PC-9 (cell line): ENCODE measurements at places on chromosomes 16 and 17.

GRCh38 chr17:77527409-77527808 is 386.6 kb downstream of the SEC14L1 start:
- H3K4me3 ChIP-seq: no peak overlapping the region
- no peak for DNase-seq
- no peaks in the 10 kb centered on the region for H3K27me3 ChIP-seq
- H3K4me1 ChIP-seq: no peaks in the 10 kb centered on the region
- no peak overlapping the region for H3K27ac ChIP-seq
- H3K36me3 ChIP-seq: no peaks in the 10 kb centered on the region

GRCh38 chr17:44556832-44557606 is at the start of gene FZD2:
Gene FZD2, plus strand, starts transcription at chr17:44557484. Its CDS starts 205 bp downstream, at chr17:44557689.
- no peaks in the 10 kb centered on the region for H3K27me3 ChIP-seq
- peak; percentile 94 for DNase-seq
- H3K4me1 ChIP-seq: peaks cover 40% of the 10 kb centered on the region
- H3K4me3 ChIP-seq: peak within 1 kb of the TSS; percentile 70
- peak within 1 kb of the TSS; percentile 69 for H3K27ac ChIP-seq

- no peak overlapping the region for H3K4me3 ChIP-seq
- no peak for DNase-seq
- H3K4me1 ChIP-seq: peaks cover 6% of the 10 kb centered on the region
- no peaks in the 10 kb centered on the region for H3K27me3 ChIP-seq
- no peak overlapping the region for H3K27ac ChIP-seq
Measured at GRCh38 chr16:66678337-66678736, 18.2 kb downstream of the CMTM4 start.

- peak overlapping the region; percentile 12; the same call in 1 of the 2 replicates for H3K4me3 ChIP-seq
- peak; percentile 61 for DNase-seq
- H3K36me3 ChIP-seq: peaks cover 8% of the 10 kb centered on the region; the same call in 1 of the 2 replicates
- peaks cover 74% of the 10 kb centered on the region for H3K4me1 ChIP-seq
- H3K27me3 ChIP-seq: no peaks in the 10 kb centered on the region
Measured at GRCh38 chr17:50276588-50277356, 2.5 kb downstream of the TMEM92 start.

DNA sequence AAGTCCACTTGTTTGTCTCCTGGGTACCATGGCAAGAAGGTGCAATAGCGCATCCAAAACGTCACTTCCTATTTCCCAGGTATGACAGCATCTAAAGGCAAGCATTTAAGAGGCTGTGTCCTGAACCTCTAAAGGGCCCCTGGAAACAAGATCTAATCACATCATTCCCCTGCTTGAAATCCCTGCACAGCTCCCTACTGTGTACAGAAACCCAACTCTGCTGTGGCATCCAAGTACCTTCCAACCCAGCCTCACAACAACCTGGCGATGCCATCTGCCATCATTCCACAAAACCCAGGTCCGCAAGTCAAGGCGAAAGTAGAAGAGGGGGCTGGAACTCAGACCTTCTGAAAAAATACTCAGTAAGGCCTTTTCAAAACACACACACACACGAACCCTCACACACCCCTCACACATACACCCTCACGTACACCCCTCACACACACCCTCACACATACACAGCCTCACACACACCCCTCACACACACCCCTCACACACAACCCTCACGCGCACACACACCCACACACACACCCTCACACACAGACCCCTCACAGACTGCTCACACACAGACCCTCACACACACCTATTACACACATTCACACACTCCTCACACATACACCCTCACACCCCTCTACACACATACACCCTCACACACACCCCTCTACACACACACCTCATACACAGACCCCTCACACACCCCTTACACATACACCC is 24.5 kb downstream of the C17orf67 start:
- no peaks in the 10 kb centered on the region for H3K36me3 ChIP-seq
- H3K27ac ChIP-seq: no peak overlapping the region
- H3K27me3 ChIP-seq: no peaks in the 10 kb centered on the region
- H3K4me1 ChIP-seq: no peaks in the 10 kb centered on the region
- H3K4me3 ChIP-seq: no peak overlapping the region

- H3K27ac ChIP-seq: no peak overlapping the region
- DNase-seq: no peak
- H3K36me3 ChIP-seq: no peaks in the 10 kb centered on the region; the same call in 1 of the 2 replicates
- peaks cover 40% of the 10 kb centered on the region for H3K4me1 ChIP-seq
Measured at GRCh38 chr16:2427526-2427925, 1.7 kb upstream of the CCNF start.

GRCh38 chr16:85733155-85733838 is 17.6 kb downstream of the C16orf74 start:
- peaks cover 9% of the 10 kb centered on the region; the same call in 1 of the 2 replicates for H3K4me1 ChIP-seq
- H3K27me3 ChIP-seq: no peaks in the 10 kb centered on the region
- no peak overlapping the region for H3K4me3 ChIP-seq

GRCh38 chr16:24845726-24846547 is at the start of gene SLC5A11:
Gene SLC5A11, plus strand, starts transcription at chr16:24845963. Its CDS starts 12,681 bp downstream, at chr16:24858644.
- peaks cover 37% of the 10 kb centered on the region for H3K4me1 ChIP-seq
- H3K4me3 ChIP-seq: no peak within 1 kb of the TSS

DNA sequence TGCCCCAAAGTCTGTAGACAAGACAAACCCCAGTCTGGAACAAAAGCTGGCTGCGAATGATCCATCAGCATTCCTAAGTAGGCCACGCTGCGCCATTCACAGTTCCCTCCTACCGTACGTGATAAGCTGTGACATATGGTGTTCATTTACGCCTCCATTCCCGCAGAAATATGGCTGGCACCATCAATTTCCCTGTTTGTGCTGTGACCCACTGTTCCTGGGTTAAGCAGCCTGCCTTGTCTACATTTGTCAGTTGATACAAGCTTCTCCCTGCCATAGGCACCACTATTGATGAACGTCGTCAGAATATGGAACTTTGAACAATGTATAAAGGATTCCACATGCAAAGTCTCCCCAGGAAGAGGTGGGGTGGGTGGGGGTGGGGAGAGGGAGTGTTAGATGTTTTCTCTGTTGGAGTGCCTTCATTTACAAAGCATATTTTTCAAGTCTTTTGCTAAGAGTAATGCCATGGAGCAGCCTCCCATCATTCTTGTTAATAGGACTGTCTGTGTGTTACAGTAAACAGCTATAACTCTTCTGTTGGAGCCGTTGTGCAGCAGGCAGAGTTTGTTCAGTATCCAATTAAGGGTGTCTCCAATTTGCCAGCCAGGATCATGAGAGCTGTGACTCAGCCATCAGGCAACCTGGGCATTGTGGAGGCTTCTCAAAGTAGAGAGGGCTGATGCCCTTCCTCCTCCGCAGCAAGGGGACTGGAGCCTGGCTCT is 294.6 kb downstream of the TMEM114 start:
- no peaks in the 10 kb centered on the region for H3K4me1 ChIP-seq
- H3K36me3 ChIP-seq: no peaks in the 10 kb centered on the region

GRCh38 chr17:67619555-67619954 is 98.2 kb upstream of the NOL11 start:
- H3K36me3 ChIP-seq: no peaks in the 10 kb centered on the region
- H3K4me3 ChIP-seq: no peak overlapping the region
- DNase-seq: no peak
- no peaks in the 10 kb centered on the region for H3K27me3 ChIP-seq

GRCh38 chr17:11671126-11671525 is 72.9 kb downstream of the DNAH9 start:
- no peak overlapping the region for H3K4me3 ChIP-seq
- no peak for DNase-seq
- H3K27ac ChIP-seq: no peak overlapping the region
- no peaks in the 10 kb centered on the region for H3K4me1 ChIP-seq
- H3K27me3 ChIP-seq: no peaks in the 10 kb centered on the region

GRCh38 chr16:21719283-21719682 is 55.5 kb downstream of the OTOA start:
- no peak overlapping the region for H3K4me3 ChIP-seq
- no peaks in the 10 kb centered on the region for H3K36me3 ChIP-seq
- no peaks in the 10 kb centered on the region for H3K27me3 ChIP-seq
- no peak overlapping the region for H3K27ac ChIP-seq

- H3K4me3 ChIP-seq: no peak overlapping the region
- no peak for DNase-seq
- no peaks in the 10 kb centered on the region for H3K4me1 ChIP-seq
- H3K36me3 ChIP-seq: no peaks in the 10 kb centered on the region; the same call in 1 of the 2 replicates
- no peaks in the 10 kb centered on the region for H3K27me3 ChIP-seq
Measured at GRCh38 chr17:51230306-51230705, 29.5 kb downstream of the MBTD1 start.

- no peak for DNase-seq
- no peak overlapping the region for H3K27ac ChIP-seq
- peaks cover 62% of the 10 kb centered on the region for H3K4me1 ChIP-seq
- no peaks in the 10 kb centered on the region for H3K36me3 ChIP-seq
- no peaks in the 10 kb centered on the region for H3K27me3 ChIP-seq
Measured at GRCh38 chr17:55451203-55451641, 29.6 kb upstream of the MMD start.

GRCh38 chr16:30736995-30737793 is 11.0 kb upstream of the PHKG2 start:
- no peak overlapping the region for H3K4me3 ChIP-seq
- H3K27me3 ChIP-seq: no peaks in the 10 kb centered on the region
- H3K27ac ChIP-seq: no peak overlapping the region
- H3K36me3 ChIP-seq: peaks cover 19% of the 10 kb centered on the region
- peaks cover 29% of the 10 kb centered on the region for H3K4me1 ChIP-seq

DNA sequence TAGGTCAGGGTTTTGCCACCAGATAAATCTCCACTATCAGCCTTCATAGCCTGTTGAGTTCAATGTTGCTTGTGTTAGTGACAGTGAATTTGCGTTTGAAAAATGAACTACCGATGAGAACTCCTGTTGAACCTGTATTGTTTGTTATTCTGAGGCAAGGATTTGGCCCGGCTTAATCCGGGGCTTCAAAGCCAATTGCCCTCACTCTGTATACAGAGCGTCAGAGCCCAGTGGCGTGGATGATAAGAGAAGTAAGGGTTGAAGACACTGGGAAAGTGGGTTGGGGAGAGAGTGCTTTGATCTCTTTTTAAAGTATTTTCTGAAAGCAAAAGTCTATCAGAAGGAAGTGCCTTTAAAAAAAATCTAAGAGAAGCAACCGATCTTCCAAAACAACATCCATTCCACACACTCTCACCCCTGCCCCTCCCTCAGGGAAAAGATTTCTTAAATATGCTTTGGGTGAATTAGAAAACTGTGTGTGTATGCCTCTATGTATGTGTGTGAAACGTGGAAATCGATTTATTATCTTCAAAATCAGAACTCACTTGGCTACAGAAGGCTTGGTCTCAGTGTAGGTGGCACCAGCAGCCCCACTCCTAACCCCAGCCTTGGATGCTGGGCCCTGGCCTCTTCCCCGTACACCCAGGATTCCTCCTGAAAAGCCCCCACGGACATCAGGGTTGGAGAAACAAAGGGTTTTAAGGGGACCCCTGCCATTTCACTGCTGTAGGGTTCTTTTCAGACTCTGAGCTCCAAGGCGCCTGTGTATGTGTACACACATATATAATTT is 8.8 kb downstream of the TBX4 start:
- no peaks in the 10 kb centered on the region for H3K27me3 ChIP-seq
- no peak overlapping the region for H3K27ac ChIP-seq
- H3K4me1 ChIP-seq: no peaks in the 10 kb centered on the region

- no peaks in the 10 kb centered on the region for H3K27me3 ChIP-seq
- no peak overlapping the region for H3K27ac ChIP-seq
- H3K36me3 ChIP-seq: no peaks in the 10 kb centered on the region
- no peaks in the 10 kb centered on the region for H3K4me1 ChIP-seq
- H3K4me3 ChIP-seq: no peak overlapping the region
- DNase-seq: no peak
Measured at GRCh38 chr17:56113486-56113885, 39.8 kb upstream of the ANKFN1 start.

GRCh38 chr17:17729620-17730249 is 48.5 kb downstream of the RAI1 start:
- H3K4me3 ChIP-seq: peak overlapping the region; percentile 13; the same call in 1 of the 2 replicates
- peak overlapping the region; percentile 40; the same call in 1 of the 2 replicates for H3K27ac ChIP-seq
- peaks cover 74% of the 10 kb centered on the region for H3K4me1 ChIP-seq
- DNase-seq: peak; percentile 72
- no peaks in the 10 kb centered on the region; the same call in 1 of the 2 replicates for H3K36me3 ChIP-seq

- H3K36me3 ChIP-seq: 0 out of 2 replicates have a peak, but pooled peaks cover 6% of the 10 kb centered on the region
- H3K4me1 ChIP-seq: peaks cover 100% of the 10 kb centered on the region
- H3K27ac ChIP-seq: peak overlapping the region; percentile 91
- no peak overlapping the region for H3K4me3 ChIP-seq
Measured at GRCh38 chr17:29155227-29155965, 24.8 kb downstream of the MYO18A start.

GRCh38 chr16:49531425-49531824 is 157.8 kb downstream of the C16orf78 start:
- no peak overlapping the region for H3K27ac ChIP-seq
- DNase-seq: no peak
- H3K36me3 ChIP-seq: no peaks in the 10 kb centered on the region
- no peaks in the 10 kb centered on the region for H3K4me1 ChIP-seq
- peaks cover 94% of the 10 kb centered on the region for H3K27me3 ChIP-seq

- peaks cover 37% of the 10 kb centered on the region for H3K4me1 ChIP-seq
- H3K4me3 ChIP-seq: no peak overlapping the region
- H3K27ac ChIP-seq: no peak overlapping the region
- no peak for DNase-seq
Measured at GRCh38 chr16:4365014-4365406, 6.6 kb upstream of the VASN start.

GRCh38 chr16:83577078-83577745 is 230.6 kb upstream of the HSBP1 start:
- H3K27me3 ChIP-seq: peaks cover 30% of the 10 kb centered on the region
- H3K4me3 ChIP-seq: no peak overlapping the region

DNA sequence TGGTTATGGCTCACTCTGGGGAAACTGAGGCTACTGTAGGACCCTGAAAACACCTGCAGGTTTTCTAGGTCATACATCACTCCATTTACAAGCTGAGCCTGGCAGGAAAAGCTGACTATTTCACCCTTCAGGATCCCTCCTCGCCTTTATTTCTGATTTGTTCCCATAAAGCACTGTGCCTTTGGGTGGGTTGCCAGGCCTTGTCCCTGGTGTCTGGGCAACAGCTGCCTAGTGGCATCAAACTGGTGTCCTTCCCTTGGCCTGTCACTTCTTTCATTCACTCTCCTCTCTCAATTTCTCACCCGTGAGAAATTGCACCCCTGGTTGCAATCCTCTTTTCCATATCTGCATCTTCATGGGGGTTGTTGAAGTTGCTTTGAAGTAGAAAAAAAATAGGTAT is 1.6 kb downstream of the MYL4 start:
- H3K4me1 ChIP-seq: peaks cover 6% of the 10 kb centered on the region
- H3K4me3 ChIP-seq: no peak overlapping the region
- no peak for DNase-seq
- no peaks in the 10 kb centered on the region for H3K27me3 ChIP-seq
- H3K36me3 ChIP-seq: no peaks in the 10 kb centered on the region
- no peak overlapping the region for H3K27ac ChIP-seq

DNA sequence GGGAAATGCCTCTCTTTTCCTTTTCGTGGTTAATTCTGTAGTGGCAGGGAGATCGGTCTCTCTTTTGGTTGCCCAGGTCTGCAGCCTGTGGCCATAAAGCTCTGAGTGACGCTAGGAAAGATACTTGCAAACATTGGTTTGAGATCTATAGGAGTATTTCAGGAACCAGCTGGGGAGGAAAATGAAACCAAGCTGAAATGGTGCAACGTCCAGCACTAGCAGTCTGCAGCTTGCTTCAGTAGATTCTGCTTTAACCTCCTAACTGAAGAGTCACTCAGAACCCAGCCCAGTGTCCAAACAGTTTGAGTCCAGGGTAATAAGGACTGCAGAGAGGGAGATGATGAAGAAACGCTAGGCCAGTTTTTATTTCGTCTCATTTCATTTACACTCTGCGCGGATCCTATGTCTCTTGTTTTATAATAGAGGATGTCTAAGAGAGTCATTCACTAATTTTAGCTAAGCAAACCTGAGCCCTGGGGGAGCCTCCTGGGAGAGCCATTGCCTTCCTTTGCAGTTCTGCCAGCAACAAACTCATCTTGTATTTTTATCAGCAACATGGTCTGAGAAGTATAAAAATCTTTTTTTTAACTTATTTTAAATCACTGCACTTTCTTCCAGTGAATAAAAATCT is 12.0 kb downstream of the SP2 start:
- no peaks in the 10 kb centered on the region for H3K36me3 ChIP-seq
- no peaks in the 10 kb centered on the region for H3K4me1 ChIP-seq
- no peak overlapping the region for H3K27ac ChIP-seq
- DNase-seq: no peak
- H3K4me3 ChIP-seq: no peak overlapping the region
